ENCODE measurements at places on chromosomes 4 and X.
A peak's percentile ranks its signal among the peaks of the same experiment; 100 is the strongest.

DNA sequence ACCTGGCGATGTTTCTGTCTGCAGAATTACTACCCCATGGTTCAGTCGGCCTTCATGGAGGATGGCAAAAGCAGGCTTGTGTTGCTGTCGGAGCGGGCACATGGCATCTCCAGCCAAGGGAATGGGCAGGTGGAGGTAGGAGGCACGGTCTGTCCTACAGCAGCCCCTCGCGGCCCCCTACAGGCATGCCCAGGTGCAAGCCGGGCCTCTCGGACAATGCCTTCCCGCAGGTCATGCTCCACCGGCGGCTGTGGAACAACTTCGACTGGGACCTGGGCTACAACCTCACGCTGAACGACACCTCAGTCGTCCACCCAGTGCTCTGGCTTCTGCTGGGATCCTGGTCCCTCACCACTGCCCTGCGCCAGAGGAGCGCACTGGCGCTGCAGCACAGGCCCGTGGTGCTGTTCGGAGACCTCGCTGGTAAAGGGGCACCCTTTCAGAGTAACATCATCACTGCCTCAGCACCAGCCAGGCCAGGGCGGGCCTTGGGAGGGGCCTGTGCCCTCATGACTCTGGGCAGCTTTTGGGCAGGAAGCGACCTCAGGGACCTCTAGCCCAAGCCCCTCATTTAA, 29.5 kb upstream of the MRFAP1 start:
- no peak for DNase-seq

GRCh38 chrX:10031746-10032145, 64.6 kb downstream of the CLDN34 start:
- DNase-seq = no peak

DNA sequence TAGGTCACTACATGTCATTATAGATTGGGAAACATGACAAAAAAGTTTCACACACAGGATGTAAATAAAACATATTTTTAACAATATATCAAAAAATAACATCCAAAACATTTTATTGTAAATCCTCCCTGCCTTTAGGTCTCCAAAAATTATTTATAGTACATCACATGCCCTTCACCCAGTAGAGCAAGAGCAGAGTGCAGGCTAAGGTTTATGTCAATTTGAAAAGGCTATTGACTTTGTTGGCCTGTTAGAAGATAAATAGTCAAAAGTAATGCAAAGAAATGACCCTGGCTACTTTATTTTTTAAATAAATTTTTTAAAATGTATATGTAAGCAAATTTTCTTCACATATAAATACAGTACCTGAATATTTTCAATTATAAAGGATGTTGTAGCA, 983.7 kb downstream of the RAB28 start:
- DNase-seq = no peak

- DNase-seq = peak; percentile 69
Observed at GRCh38 chr4:37549041-37549440, 137.1 kb downstream of the RELL1 start.

DNA sequence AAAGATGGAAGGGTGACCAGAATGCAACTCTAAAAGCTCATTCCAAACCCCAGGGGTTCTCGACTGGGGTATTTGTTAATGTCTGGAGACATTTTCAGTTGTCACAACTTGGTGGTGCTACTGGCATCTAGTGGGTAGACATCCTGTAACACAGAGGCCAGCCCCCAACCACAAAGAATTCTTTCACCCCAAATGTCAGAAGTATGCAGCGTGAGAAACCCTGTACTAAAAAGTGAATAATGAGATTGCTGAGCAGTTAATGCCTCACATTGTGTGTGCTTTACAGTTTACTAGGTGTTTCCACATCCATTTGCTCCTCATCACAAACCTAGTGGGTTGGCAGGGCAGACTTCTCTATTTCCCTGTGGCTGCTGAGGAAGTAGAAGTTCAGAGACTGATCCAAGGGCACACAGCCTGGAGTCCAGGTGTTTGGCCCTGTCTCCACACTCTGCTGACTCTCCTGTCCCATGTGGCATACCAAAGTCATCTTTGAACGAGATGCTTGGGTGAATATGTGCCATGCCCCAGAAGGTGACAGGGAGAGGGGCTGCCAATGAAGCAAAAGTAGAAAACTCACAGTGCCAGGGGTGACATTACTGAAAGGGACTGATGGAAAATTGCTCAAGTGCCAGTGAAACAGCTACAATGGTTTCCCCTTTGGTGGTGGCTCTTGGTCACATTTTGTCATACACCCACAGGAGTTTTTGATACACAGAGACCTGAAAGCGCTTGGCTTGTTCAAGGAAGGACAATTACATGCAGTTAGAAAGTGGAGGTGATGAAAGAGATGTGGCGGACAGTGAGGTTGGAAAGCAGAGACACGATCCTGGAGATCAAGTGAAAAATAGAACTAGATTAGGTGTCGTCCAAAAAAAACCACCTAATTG, 10.1 kb upstream of the TMEM154 start:
- DNase-seq = no peak

DNA sequence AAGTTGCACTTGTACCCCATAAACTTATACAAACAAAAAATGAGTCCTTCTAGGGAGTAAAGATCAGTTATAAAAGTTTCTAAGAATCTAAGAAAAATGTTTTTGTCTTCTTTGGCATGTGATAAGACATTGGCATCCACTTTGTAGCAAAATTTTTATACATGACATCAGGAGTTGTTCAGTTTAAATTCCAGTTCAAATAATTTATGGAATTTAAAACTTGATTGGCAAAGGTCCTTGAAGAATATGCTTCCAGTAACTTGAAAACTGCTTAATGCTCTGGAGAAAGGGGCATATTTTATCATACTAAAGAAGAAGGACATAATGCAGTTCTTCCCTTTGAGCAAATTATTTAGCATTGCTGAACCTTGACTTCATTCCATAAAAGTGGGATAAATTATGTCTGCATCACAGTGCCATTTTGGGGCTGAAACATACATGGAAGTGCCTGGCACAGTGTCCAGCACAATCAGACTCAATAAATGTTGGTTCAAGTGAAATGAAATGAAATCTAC, 163.3 kb upstream of the IL15 start:
- DNase-seq = no peak

GRCh38 chr4:24642981-24643547, 58.7 kb upstream of the DHX15 start:
- DNase-seq = peak; percentile 82
